ENCODE measurements at places on chromosomes 7 and 10.

DNA sequence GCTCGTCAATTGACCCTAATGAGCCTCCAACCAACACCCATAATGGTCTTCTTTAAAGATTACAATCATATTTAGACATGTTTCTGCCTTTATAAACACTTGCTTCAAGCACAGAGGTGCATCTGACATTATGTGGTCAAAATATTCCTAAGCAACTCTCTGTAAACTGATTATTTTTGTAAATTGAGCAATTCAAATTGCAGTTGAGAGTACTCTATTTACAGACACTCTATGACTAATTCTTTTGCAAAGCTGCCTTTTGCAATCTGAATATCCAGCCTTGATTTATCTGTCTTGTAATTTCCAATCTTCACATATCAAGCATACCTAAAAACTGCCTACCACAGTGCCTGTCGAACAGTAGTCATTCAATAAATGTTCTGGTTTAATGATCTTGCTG is 112.0 kb downstream of the PDE1C start:
- no peak for DNase-seq

DNA sequence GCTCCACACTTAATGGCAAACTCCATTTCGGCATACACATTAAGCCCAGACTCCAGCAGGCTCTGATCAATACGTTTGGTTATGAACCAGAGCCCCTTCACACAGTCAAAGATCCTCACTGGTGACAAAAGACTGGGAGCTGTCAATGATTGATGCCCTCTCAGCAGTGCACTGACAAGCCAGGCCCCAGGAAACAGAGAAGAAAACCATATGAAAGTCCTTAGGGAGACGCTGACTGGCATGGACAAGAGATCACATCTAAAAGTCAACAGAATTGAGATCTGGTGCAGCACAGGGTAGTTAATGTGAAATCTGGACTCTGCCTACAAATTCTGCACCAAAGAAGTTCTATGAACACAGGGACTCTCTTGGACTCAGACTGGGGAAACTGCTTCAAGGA is 600.9 kb upstream of the NRP1 start:
- DNase-seq, result no peak

DNA sequence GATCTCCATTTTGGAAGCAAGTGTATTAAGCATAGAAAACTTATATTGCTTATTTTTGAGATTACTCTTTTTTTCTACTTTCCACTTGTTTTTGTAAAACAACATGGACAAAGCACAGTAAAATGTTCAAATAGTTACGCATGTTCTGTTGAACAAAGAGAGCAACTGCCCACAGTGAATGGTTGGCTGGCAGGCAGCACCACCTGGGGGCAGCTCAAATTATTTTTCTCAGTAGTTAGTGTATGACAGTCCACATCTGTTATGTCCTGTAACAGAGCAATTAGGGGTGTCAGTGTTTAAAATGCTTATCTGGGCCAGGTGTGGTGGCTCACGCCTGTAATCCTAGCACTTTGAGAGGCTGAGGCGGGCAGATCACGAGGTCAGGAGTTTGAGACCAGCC is 46.1 kb upstream of the CACUL1 start:
- no peak for DNase-seq

- no peak for DNase-seq
Observed at GRCh38 chr10:85609509-85609908, 757.1 kb downstream of the GRID1 start.

DNA sequence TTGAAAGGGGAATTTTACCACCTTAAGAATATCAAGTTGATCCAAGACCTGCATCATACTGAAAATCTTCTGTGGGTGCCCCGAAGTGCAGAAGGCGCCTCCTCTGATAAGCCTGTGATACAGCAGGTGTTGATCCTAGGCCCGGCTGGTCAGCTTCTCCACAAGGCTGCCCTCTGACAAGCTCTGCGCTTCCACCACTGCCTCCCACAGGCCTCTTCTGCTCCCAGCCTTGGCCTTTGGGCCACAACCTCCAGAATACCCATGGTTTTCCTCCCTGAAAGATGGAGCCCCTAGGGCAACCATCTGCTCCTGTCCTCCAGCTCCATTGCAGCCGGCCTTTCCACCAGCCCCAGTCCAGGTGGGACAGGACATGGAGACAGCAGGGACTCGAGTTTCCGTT is 5.6 kb upstream of the OGDHL start:
- DNase-seq, result no peak

DNA sequence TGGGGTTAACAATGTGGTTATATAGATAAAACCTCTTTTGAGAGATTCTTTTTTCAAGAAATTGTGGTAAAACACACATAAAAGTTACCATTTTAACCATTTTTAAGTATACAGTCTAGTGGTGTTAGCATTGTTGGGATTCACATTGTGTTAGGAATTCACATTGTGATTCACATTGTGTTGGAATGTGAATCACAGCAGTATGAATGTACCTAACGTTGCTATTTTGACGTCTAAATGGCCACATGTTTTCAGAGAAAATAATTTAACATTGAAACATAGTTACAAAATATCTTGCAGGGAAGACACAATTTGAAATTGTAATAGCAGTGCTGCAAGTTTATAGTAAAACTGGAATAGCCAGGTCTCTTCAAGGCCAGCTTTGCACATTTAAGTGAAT is 129.0 kb downstream of the BICC1 start:
- DNase-seq, result no peak

- DNase-seq, result no peak
Observed at GRCh38 chr7:133886086-133886485, 241.1 kb upstream of the LRGUK start.

DNA sequence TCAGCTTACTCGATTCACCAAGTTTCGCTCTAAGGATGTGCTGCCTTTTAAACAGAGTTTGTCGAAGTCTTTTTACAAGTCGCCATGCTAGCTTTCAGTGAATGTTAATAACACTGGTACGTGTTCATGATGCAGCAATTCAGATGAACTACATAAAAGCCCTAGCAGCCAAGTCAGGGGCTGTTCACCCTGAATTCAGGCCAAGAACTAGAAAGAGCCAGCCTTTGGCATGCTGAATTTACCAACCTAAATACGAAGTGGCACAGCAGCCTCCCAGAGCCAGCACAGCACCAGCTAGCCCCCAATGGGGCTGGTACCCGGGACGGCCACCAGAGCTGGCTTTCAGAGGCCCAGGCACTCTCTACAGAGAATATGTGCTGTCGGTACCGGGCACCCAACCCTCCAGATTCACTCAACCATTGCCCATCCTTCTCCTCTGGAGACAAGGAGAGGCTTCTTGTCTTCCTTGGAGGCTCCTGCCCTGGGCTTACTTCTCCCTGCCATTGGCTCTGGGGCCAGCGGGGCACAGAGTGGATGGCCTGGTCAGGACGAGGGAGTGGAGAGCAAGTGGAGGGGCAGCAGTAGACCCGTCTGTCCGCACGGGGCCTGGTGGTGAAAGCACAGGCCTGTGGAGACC is 64.2 kb downstream of the HIPK2 start:
- DNase-seq, result no peak

DNA sequence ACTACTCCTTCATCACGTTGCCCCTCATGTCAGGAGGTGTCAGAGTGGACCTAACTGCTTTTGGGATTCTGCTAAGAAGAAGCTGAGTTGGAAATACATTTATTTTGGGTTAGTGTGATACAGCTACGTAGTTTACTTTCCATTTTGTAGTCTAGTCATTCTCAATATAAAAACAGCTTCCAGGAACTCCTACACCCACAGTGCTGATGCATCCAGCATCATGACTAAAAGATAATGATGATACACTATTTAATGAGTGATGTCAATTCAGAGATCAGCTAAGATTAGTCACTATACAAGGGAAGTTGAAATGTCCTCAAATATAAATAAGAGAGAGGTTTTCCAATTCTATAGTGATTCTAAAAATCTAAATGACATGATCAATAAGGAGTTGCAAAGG is 264.2 kb upstream of the SLC26A5 start:
- no peak for DNase-seq

- DNase-seq, result no peak
Observed at GRCh38 chr7:15490291-15490690, 71.5 kb downstream of the AGMO start.

DNA sequence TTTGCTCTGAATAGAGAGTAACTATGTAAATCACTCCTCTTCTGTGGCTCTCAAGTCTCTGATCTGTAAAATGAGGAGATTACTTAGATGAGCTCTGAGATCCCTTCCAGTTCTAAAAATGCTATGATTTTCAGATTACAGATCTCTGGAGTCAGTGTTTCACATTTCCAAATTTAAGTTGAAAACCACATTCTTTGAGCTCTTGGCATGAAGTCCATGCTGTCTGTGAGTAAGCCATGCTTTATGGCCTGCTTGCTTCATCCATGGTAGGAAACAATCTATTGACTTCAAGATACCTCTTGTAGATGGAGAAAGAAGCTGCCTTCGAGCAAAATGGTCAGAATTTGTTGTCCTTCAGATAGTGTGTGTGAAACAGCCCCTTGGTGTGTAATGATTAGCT is 64.9 kb downstream of the CELF2 start:
- DNase-seq, result no peak

DNA sequence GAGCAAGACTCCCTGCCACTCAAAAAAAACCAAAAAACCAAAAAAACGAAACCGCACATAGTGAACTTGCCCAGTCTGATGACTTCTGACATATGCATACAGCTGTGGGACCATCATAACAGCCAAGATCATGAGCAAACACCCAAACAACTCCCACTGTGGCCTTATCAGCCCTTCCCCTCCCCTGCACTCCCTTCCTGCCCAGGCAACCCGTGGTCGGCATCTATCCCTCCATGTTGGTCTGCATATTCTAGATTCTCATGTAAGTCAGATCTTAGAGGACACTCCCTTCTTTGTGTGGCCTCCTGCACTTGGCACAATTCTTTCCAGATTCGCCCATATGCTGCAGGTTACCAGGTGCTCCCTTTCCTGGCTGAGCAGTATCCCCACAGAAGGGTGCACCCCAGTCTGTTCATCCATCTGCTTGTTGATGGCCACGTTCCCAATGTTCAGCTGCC is 72.8 kb downstream of the GNA12 start:
- no peak for DNase-seq

DNA sequence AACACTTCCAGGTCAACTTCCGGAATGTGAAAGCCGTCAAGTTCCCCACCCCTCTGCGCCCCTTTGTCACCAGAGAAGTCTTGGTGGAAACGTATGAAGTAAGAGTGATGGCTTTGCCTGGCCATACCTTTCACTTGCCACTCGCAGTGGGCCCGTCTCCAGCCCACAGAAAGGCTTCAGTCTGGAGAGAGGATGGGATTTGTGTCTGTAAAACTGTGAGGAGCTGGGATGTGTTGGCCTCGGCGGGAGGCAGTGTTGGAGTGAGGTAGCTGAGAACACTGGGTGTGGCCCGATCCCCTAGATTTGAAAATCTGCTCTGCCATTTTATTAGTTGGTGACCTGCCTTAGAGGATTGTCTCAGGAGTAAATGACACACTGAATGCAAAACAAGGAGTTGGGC is 6.4 kb downstream of the ADCK2 start:
- no peak for DNase-seq

GRCh38 chr7:38107486-38107893 is 70.6 kb upstream of the STARD3NL start:
- DNase-seq, result peak; percentile 63

- DNase-seq, result no peak
Observed at GRCh38 chr7:96786998-96787395, 77.4 kb upstream of the SEM1 start.
